Ecto neural progenitor cell (in vitro differentiated cells): ENCODE measurements at places on chromosomes 6 and 20.

DNA sequence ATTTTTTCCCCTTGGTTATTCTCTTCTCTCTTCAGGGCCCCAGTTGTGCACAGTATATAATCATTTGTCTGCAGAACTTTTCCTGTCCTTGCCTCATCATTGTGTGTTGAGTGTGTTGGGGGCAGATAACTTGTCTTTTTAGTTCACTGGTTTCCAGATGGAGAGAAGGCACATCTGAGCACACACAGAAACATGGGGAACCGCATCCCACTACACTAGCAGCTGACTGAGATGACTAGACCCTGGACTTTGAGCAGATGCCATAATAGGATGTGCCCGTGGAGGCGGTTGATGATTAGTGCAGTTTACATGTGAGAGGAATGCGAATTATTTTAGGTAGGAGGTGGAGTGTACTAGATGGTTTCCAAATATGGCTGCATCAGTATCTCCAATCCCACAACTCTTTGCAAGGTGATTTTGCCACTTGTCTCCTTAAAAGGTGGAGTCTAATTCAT lies 26.5 kb upstream of the SH3BGRL2 start:
- no peak for DNase-seq

DNA sequence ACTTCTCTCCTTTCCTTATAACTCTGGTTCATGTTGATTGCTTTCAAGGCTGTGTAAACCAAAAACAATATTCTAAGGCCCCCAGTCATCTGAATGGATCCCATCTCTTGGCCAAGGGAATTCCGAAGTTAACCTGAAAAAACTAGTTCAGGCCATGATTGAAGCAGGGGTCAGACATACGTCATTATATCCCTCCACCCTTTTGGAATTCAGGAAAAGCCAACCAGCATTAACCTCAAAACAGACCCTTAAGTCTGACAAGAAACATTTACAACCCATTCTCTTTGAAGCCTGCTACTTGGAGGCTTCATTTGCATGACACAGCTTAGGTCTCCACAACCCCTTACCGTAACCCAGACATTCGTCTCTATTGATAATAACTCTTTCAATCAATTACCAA lies 39.7 kb downstream of the SLC26A8 start:
- no peak for DNase-seq

- peak; percentile 74 for DNase-seq
Measured at GRCh38 chr20:50625986-50626677, 65.2 kb downstream of the RIPOR3 start.

- no peak for DNase-seq
Measured at GRCh38 chr6:130377371-130377770, 11.6 kb downstream of the TMEM200A start.

- DNase-seq = no peak
Measured at GRCh38 chr6:90922325-90922724, 335.5 kb upstream of the MAP3K7 start.

- DNase-seq = no peak
Measured at GRCh38 chr6:3208775-3209113, 18.7 kb downstream of the TUBB2B start.

DNA sequence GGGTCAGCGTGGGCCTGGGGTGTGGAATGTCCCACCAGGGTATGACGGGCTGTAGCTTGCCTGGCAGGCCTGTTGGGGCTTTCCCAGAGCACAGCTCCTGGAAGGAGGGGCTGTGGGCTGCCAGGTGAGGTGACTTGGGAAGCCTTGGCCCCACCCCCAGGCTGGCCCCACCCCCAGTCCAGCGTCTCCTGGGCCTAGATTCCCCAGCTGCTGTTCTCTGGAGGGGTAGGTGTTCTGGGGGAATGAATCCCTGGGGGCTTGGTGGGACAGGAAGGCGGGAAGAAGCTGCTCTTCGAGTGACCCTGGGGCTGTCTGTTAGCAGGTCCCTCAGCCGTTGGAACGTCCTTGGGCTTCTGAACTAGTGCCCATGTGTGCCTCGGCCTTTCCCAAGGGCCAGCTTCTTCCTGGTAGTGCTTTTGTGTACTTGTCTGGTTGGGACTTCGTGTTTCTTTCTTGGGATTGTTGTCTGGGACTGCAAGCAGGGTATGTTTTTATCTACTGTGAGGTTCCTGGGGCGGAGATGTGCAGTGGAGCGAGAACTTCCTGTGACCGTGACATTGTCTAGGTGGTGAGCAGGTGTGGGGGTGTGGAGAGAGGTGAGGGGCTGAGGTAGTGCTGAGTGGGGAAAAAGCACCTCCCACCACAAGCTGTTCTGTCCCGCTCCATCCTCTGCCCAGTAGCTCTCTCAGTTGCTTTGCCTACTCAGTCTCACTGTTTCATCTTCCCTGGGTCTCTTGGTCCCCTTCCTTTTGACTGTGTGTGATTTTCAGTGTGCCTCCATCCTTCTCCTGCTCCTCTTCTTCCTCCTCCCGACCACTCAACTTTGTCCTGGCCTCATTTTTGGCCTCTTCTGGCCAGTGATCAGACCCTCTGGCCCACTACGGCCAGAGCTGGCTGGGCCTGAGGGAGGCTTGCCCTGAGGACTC lies 1.3 kb upstream of the DDR1 start:
- DNase-seq = peak; percentile 76

DNA sequence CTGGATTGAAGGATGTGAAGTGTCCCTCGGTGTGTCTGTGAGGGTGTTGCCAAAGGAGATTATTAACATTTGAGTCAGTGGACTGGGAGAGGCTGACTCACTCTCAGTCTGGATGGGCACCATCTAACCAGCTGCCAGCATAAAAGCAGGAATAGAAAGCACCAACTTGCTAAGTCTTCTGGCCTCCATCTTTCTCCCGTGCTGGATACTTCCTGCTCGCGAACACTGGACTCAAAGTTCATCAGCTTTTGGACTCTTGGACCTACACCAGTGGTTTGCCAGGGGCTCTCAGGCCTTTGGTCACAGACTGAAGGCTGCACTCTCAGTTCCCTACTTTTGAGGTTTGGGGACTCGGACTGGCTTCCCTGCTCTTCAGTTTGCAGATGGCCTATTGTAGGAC lies 220.3 kb upstream of the LRFN2 start:
- DNase-seq = no peak
